Cardiac septum (tissue), 1 donor: ENCODE measurements at places on chromosomes 1 and 21. TPM values are rescaled to one million over a fixed set of nuclear protein-coding genes. Genes with fewer than 3 reads are reported as not detected.

The BSND gene
- not detected for total RNA-seq

The PLXNA2 gene
- total RNA-seq = 23.8 TPM

The KISS1 gene
- total RNA-seq = not detected

The SPRR3 gene
- total RNA-seq = not detected

The ATP6V1G3 gene
- not detected for total RNA-seq

The CLEC20A gene
- total RNA-seq = not detected

The HNRNPU gene
- total RNA-seq = 192 TPM

The TMED5 gene
- total RNA-seq = 42.2 TPM

The KRTAP11-1 gene
- not detected for total RNA-seq

The KCTD3 gene
- total RNA-seq = 15.7 TPM

The VWA5B1 gene
- not detected for total RNA-seq

The TAS1R1 gene
- not detected for total RNA-seq

The FMO1 gene
- 1.3 TPM for total RNA-seq

The KCNK2 gene
- 0.11 TPM for total RNA-seq

The RGS16 gene
- total RNA-seq = 1.9 TPM

The DMRTA2 gene
- 0.08 TPM for total RNA-seq

The BLACAT1 gene
- not detected for total RNA-seq

The TSACC gene
- not detected for total RNA-seq

The NUF2 gene
- total RNA-seq = 0.24 TPM

The MAPKAPK2 gene
- total RNA-seq = 242 TPM

The CLDN19 gene
- total RNA-seq = not detected

The ABCD3 gene
- 49.4 TPM for total RNA-seq

The DENND2D gene
- total RNA-seq = 1.6 TPM

The KCND3 gene
- total RNA-seq = 14.2 TPM

The FCN3 gene
- 32.2 TPM for total RNA-seq

The RPRD2 gene
- total RNA-seq = 23.5 TPM

The RBBP5 gene
- 10.1 TPM for total RNA-seq

The NCMAP gene
- total RNA-seq = not detected

The FCER1G gene
- total RNA-seq = 11.4 TPM
